Fibroblast of lung (primary cell): ENCODE measurements at places on chromosomes 11 and 22. TPM values are rescaled to one million over a fixed set of nuclear protein-coding genes. Genes with fewer than 3 reads are reported as not detected.

DNA sequence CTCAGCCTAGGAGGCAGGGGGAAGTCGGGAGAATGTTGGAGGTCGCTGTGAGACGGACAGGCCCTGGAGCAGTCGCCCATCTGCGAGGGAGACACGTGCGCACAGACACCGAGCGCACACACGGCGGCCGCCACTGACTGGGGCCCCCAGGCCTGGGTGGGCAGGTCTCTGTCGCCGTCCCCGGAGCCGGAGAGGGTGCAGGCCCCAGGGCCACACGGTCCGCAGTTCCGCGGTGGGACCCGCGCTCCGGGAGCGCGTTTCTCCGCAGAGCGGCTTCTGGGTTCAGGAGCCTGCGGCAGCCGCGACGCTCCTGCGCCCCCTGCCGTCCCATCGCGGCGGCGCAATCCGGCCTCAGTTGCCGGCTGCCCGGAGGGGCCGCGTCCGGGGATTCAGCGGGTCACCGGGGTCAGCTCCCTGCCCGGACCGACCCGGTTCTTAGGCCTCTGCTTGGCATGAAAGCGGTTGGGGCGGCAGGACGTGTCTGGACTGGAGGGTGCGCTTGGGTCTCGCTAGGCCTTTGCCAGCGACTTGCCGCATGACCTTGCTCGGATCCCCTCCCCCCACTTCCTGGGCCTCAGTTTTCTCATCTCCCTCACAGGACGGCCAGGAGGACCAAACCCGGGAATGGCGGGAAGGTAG, 31.2 kb downstream of the PDE2A start:
- peak; percentile 39 for DNase-seq

GRCh38 chr11:134391656-134392055, 20.4 kb downstream of the B3GAT1 start:
- no peak for DNase-seq

DNA sequence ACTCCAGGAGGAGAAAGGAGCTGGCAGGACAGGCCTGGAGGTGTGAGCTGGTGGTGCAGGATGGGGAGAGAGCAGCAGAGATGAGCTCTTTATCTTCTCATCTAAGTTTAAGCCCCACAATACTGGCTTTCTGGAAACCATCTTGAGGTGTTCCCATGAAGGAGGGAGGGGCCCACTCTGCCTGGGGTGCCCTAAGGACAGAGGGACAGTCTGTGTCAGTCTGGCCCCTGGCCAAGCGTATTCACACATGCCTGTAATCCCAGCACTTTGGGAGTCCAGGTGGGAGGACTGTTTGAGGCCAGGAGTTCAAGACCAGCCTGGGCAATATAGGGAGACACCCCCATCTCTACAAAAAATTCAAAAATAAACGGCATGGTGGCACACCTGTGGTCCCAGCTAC, 8.9 kb downstream of the SERHL2 start:
- DNase-seq, result no peak

DNA sequence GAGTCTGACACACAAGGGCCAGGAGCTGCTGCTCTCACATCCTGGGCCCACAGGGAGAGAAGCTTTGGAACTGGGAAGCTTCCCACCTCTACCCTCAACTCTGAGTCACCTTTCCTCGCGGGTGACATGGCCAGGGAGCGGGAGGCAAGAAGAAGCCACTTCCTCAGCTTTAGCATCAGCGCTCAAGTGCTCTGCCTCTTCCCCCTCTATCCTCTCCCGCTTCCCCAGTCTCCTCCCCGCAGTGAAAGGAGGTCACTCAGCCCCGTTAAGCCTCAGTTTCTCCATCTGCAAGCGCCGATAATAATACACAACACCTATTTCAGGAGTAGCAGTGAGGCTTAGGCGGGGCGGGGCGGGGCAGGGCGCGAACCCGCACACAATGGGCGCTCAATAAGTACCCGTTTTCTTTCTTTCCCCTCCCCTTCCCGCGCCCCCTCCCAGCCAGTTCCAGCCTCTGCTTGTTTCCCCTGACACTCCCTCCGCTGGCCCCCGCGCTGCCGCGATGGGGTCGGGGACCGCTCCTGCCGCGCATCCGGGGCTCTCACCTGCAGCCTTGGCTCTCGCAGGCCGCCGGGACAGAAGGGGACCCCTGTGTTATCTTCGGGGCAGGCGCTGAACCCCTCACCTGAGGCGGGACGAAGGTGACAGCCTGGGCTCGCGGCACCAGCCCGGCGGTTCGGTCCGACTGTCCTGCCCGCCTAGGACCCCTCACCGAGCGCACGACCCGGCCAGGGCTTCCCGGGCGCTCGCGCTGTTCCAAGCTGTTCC, 892 bp downstream of the GDPD5 start:
- DNase-seq, result peak; percentile 42

DNA sequence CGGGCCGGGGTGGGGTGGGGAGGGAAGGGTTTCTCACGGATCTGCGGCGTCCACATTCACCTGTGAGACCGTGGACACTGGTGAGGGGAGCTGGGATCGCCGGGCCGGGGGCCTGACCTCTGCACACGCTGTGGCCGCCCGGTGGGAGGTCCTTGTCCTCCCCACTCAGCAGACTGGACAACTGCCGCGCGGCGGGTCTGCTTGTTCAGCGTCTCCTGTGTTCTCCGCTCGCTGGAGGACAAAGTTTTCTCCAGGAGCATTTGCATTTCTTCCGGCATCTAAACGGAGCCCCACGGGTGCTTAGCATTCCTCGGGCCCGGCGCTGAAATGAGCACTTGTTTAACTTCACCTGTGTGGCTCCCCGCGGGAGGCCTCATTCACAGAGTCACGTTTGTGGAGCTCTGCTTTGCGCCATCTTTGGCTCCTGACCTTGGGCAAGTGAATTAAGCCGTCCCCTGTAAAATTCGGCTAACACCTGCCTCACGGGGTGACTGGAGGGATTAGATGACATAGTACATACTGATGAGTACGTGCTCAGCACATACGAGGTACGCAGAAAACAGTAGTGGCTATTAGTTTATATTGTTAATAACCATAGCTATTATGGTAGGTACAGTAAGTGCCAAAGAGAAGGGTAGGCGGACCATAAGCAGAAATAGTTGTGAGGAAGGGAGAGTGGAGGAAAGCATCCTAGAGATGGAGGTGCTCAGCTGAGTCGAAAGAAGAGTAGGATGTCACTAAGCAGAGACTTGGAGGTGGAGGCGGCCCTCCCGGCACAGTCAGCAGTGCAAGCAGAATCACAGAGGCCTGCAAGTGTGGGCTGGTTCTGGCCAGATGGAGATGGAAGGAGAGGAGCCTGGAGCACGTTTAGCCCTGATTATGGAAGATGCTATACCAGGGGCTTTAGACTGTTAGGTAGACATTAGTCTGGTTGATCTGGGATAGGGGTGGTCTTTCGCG, 885 bp downstream of the TRMU start:
- peak; percentile 23 for DNase-seq

DNA sequence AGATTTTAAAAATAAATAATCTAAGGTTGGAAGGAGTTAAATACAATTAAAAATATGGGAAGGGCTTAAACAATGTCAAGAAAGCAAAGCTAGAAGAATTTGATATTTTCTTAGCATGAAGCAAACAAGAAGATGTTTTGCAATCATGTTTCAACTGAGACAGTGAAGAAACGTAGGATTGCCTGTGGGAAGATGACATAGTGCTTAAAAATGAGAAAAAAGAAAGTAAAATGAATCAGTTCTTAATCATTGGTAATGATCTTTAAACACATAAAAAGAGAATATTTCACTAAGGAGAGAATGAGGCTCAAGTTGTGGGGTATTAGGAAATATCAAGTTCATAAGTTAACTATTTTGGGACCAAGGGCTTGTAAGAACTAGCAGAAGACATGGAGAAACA, 855.0 kb downstream of the METTL15 start:
- peak; percentile 51 for DNase-seq

DNA sequence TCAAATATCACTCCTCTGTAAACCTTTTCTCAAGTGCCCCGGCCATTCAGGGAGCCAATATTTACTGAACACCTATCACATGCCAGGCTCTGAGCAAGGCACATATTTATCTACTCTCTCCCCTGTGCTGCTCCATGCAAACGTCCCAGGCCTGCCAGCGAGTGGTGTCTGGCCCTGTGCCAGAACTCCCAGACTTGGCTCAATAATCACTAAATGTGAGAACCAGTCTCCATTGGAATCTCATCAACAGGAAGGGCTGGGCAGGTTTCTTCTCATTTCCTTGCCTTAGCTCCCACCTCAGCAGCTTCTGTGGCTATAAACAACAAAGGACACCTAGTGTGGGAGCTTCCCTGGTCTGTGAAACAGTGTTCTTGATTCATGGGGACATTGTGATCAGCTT, 21.7 kb downstream of the RASSF10 start:
- DNase-seq, result no peak

GRCh38 chr11:116861539-116861938, 24.1 kb upstream of the APOA1 start:
- no peak for DNase-seq

DNA sequence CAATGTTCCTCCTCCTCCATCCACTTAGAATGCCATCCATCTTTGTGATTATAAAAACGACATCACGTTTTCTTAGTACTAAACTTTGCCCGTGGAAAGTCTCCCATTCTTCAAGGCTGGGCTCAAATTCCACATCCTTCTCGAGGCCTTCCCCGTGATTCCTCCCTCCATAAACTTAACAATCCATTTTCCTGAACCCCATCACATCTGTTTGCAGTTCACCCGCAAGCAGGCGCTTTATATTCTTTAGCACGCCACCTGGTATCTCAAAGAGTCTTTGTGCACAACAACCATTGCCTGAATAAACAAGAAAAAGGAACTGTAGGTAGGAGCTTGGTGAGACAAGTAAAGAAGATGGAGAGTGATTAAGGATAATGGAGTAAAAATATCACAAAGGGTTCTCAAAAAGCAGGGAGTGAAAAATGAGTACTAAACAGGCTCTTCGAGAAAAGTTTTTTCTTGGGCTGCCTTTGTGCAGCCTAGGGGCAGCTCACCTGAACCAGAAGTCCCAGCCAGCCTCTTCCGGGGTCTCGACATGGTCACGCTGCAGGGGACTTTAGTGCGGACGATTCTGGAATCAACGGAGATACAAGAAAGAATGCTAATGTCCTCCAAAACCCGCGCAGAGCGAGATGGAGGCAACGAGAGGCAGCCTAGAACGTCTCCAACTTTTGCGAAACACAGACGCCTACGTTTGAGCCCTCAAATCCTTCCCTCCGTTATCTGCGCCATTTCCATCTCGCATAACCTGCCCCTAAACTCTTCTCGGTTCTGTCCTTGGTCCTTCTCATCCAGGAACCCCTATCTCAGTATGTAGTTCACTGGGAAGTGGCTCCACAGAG, 585 bp downstream of the THYN1 start:
- no peak for DNase-seq

The SYT12 gene
- under 0.01 and 0.26 TPM in 2 replicates for total RNA-seq

The INSC gene
- total RNA-seq, result 0.77 and 8.3 TPM in 2 replicates
